DMS153 (cell line): ENCODE measurements at places on chromosomes 16 and 17.

- DNase-seq, result no peak
Observed at GRCh38 chr17:13699261-13699660, 97.5 kb upstream of the HS3ST3A1 start.

- no peak for DNase-seq
Observed at GRCh38 chr16:3214904-3215600, 19.9 kb downstream of the ZNF200 start.

DNA sequence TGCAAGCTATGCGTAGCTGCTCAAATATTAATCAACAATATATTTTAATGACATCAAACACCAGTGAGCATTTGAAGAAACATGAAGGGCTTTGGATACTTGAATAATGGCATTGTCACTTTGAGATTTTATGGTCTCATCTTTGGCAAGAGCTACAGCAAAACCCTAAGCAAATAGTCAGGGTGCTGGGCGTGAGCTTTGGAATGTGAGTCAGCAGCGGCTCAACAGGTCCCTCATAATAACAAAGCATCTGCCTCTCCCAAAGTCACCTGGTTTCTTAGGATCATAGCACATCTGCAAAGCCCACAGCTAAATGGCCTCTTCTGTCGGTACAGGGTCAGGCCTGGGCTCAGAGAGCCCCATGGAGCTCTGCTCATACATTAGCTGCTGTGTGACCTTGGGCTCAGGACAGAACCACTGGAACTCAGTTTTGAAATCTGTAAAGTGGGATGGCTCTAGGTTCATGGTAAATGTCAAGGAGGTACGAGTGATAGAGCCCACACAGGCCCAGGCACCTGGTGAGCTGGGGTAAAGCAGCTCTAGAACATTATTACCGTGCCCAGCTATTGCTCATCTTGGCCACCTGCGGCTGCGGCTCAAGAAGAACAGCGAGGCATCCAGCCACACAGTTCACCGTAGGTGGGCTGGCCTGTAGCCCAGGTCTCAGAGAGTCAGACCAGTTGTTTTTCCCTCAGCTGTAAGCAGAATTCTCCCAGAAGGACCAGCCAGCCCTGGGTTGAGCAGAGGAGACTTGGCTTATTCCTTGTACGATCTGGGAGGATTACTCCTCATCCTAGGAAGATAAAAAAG is 544.5 kb upstream of the CDH11 start:
- no peak for DNase-seq

GRCh38 chr16:86826941-86827340 is 248.6 kb downstream of the FOXL1 start:
- DNase-seq, result no peak

DNA sequence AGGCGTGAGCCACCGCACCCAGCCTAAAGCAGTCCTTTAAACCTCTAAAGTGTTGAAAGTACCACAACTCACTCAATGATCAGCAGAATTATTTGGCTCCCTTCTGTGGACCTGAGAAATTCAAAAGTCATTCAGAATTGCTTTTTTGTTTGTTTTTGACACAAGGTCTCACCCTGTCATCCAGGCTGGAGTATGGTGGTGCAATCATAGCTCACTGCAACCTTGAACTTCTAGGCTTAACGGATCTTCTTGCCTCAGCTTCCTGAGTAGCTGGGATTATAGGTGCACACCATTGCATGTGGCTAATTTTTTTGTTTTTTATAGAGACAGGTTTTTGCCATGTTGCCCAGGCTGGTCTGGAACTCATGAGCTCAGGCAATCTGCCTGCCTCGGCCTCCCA is 44.3 kb downstream of the TRAF4 start:
- DNase-seq, result no peak

DNA sequence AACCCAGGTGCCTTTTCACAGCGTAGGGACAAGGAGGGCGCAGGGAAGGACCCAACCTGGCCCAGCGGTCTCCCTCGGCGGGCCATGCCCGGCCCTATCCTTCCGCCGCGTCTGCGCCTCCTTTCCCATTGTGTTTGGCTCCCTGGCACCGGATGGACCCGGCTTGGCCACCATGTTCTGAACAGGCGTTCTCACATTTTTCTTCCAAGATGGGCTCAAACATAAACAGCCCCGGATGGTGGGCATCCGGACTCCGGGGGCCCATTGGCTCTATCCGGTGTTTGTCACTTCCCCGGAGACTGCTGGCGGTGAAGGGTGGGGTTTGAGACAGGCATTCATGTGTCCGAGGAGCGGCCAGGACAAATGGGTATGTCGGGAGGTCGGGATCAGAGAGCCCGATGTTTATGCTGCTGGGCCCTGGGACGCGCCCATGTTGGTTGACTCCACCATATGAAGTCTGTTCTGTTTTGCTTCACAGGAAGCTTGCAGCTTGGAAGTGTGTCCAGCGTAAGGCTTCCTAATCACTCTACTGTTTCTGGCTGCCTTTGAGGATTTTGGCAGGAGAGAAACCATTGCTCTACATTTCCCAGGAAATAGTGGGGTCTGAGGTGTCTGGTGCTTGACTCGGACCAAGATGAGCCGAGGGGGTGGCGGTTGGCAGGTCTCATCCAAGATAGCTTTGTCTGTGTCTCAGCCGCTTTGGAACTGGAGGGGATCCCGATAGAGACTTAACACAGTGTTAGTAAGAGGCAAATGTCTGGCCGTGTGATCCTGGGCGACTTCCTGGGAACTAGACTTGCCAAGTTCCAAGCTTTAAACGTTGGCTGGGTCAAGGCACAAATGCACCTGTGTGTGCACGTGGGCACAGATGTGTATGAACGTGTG is 188.3 kb downstream of the IRF8 start:
- no peak for DNase-seq

- no peak for DNase-seq
Observed at GRCh38 chr17:81179861-81180260, 13.8 kb upstream of the AATK start.

GRCh38 chr17:27591986-27592385 is 39.0 kb upstream of the LGALS9 start:
- DNase-seq, result no peak

DNA sequence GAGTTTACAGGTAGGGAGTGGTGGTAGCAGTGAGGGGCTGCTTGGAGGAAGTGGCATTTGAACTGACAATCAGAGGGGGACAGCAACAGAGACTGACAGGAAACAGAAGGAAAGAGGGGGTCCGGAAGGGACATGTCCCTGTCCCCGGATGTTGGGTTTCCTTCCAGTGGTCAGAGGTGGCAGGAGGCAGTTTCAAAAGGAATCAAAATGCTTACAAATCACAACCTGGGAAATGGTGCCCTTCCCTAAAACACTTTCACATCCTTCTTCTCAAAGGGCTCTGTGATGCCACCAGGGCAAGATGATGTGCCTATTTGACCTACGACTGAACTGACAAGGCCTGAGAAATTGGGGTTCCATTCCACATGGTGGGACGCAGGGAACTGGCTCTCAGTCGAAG is 19.7 kb downstream of the ADGRG1 start:
- DNase-seq, result no peak

DNA sequence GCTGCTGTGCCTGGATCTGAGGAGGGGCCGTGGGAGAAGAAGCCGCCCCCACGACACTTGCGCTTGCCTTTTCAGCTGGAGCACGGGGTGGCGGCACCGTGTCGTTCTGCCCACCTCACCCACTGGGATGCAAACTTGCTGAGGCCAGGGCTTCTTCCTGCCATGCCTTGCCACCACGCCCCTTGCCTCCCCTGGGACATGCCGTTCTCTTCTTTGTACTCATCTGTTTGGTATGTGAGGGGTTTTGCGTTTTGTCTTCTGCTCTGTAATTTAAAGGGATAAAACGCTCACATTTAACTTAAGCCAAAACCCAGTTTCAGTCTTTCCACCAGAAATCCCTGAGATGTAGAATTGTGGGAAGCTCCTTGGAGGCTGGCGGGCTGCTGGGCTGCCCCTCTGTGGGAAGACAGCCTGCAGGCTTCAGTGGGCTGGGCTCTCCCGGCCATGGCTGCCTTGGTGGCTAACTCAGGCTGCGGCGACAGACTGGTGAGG is 180.2 kb downstream of the RPTOR start:
- no peak for DNase-seq

DNA sequence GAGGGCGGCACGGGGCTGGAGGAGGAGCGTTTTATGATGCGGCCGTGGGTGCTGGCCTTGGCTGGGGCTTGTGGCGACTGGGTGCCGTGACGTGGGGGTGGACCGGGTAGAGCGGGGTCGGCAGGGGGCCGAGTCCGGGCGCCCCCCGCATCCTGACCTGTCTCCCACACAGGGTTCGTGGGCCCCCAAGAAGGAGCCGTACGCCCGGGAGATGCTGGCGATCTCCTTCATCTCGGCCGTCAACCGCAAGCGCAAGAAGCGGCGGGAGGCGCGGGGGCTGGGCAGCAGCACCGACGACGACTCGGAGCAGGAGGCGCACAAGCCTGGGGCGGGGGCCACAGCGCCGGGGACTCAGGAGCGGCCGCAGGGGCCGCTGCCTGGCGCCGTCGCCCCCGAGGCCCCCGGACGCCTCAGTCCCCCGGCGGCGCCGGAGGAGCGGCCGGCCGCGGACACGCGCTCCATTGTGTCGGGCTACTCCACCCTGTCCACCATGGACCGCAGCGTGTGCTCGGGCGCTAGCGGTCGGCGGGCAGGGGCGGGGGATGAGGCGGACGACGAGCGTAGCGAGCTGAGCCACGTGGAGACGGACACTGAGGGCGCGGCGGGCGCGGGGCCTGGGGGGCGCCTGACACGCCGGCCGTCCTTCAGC is 81.6 kb downstream of the ARHGAP23 start:
- DNase-seq, result no peak

DNA sequence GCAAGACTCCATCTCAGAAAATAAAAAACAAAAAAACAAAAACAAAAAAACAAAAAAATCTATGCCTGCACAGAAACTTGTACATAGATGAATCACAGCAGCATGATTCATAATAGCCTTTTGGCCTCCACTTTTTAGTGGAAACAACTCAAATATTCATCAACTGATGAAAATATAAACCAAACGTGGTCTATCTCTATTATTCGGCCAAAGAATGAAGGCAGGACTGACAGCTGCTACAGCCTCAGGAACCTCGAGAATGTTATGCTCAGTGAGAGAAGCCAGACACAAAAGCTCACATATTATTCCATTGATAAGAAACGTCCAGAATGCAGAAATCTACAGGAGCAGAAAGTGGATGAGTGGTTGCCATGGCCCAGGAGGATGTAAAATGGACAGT is 19.8 kb downstream of the PPL start:
- DNase-seq, result no peak
